ENCODE measurements at places on chromosomes 1 and 21. TPM values are rescaled to one million over a fixed set of nuclear protein-coding genes. Genes with fewer than 3 reads are reported as not detected.

The SLC9C2 gene
- not detected for total RNA-seq

The KIAA1614 gene
- 8.4 TPM for total RNA-seq

DNA sequence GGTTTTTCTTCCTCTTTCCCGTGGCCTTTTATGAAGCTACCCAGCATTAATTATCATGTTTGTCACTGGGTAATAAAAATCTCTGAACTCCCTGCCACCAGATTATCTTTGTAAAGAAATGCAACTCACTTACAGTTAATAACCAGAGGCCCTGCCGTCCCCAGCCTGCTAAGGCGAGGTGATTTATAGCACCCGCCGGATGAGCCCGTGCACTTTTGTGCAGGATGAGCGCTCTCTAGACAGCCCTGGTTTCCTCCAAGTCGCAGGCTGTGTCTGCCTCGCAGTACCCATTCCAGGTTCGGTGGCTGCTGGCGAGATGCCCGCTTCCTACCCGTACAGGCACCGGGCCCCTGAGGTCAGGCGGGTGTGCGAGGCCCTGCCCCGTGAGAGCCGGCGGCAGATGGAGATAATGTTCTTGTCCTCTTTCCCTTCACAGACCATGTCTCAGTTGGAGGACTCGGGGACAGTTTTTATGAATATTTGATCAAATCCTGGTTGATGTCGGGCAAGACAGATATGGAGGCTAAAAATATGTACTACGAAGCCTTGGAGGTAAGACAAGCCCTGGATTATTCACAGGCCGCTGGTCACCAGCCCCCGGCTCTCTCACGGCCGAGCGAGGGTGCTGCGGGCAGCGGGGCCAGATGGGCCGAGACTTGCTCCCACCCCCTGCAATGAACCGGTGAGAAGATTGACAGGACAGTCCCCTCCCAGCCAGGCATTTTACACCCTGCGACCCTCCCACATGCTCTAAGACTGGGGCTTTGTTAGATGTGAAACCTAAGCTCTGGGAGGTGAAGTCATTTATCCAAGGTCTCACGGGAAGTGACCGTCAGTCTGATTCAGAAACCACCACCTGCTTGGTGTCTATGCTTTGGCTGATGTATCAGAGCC is 28.5 kb upstream of the SELENON start:
- DNase-seq = no peak

GRCh38 chr1:117067533-117068370 is 7.6 kb downstream of the TTF2 start:
- no peak for DNase-seq

GRCh38 chr1:114457675-114458236 is 53.2 kb downstream of the TRIM33 start:
- DNase-seq = no peak

GRCh38 chr1:17414022-17414421 is 25.5 kb downstream of the RCC2 start:
- no peak for DNase-seq
